ENCODE measurements at places on chromosomes 11 and 22.

DNA sequence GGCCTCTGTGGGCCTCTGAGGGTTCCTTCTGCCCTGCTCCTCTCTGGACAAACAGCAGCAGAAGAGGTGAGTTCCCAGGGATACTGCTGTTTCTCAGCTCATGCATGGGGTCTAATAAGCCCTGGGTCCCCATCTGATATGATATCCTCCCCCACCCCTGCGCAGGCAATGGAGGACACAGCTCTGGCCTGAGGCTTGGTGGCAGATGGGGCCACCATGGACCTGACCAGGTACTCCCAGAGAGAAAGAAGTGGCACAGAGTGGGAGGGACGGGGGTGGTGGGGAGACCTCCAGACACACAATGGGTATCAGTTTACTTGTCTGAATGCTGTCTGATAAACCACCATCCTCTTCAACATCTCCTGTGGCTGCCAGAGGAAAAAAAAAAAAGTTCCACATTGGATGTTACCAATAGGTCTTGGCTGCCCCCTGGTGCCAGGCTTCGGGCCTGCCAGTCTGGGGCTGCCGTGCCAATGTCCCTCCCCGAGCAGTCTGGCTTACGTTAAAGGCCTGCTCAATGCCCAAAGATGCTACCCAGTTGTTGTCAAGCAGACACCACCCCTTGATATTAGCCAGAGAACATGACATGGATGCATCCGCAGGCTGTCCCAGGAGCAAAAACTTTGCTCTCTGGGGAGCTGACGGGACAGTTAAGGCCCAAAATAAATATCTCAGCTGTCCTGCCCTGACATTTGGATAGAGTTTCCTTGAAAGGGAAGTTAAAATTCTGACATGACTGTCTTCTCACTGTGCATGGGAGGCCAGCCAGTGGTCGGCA is 27.9 kb upstream of the ABCC8 start:
- peak; percentile 67 for DNase-seq

- no peak for DNase-seq
Measured at GRCh38 chr22:45574069-45574703, 71.5 kb downstream of the FBLN1 start.

DNA sequence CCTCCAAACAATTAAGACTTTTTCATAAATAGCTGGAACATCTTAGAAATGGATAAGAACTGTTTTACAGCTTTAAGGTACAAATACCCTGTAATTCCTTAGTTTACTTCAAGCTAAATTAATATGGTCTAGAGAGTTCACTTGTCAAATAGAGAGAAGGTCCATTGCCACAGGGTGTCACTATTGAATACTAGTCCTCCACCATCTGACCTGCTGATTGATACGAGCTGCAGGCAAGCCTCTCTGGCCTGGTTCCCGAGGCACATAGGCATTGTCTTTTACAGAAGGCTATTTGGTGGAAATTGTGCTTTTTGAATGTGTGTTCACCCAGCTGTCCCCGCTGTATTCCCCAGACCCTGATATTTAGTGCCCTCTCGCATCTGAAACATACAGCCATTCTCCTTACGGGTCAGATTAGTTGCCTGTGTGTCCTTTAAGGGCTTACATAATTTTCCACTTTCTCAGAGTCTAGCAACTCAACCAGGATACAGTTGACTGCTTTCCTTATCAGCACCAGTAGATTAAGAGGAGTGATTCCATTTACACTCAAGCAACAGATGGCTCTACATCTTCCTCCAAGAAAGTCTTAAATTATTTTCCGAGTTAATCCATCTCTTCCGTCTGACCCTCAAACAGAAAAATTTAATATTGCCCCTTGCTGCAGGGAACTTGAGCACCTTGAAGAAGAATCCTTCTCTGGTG is 788.8 kb upstream of the FAT3 start:
- no peak for DNase-seq

DNA sequence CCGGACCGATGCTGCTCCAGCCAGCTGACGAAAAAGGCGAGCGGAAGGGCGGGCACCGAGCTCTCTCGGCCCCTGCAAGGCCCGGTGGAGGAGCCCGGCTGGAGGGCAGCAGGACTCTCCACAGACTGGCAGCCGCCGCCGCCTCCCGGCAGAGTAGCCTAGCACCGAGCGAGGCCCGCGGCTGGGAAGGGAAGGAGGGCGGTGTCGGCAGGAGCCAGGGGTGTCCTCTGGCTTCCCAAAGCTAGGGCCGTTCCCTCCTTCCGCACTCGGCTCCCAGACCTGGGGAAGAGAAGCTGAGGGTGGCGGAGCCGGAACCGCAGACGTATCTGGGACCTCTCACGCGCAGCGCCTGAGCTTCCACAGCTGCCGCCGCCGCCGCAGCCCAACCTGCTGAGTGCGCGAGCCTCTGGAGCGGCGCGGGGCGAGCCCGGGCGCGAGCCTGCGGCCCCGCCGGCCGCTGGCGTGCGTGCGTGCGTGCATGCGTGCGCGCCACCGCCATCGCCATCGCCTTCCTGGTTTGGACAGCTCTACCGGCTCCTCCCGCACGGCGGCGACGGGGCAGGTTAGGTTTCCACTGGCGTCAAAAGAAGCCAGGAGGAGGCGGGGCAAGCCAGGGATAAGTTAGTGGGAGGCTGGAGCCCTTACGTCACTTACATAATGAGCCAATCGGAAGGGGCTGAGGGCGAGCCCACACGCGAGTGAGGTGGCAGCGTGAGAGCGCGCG is at the start of gene RAB6A:
Gene RAB6A, minus strand, starts transcription at position 396 of the 724 bp plus-strand sequence. CDS start 439 bp downstream, outside the sequence.
- peak; percentile 100 for DNase-seq

DNA sequence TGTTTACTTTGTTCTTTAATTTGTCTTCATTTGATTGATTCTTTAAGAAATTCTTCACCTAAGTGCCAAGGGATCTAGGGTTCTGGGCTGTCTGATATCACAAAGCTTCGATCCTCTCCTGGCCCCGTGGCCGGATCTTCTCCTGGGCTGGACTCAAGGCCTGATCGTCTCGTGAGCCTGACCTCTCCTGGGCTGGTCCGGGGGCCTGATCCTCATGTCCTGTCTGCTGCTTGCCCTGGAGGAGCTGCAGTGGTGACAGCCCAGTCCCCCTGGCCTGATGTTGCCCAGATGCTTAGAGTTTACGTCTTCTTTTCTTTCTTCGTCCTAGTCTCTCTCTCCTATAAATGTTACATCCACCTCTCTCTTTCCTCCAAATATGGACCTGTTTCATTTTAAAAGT is 3.3 kb downstream of the NADSYN1 start:
- DNase-seq = no peak

DNA sequence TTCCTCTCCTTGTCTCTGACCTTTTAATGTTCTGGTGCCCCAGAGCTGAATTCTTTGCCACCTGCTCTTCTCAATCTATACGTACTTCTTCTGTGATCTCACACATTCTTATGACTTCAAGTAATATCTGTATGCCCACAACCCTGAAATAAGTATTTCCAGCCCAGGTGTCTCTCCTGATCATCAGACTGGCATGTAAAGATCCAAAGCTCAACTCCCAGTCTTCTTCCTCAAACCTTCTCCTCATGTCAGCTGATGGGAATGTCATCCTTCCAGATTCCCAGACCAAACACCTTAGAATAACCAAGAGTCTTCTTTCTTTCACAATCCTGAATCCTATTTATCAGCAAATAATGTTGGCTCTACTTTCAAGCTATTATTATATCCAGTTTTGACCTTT is 9.3 kb downstream of the MS4A3 start:
- DNase-seq = no peak

GRCh38 chr11:134049303-134049702 is 19.6 kb upstream of the JAM3 start:
- no peak for DNase-seq

GRCh38 chr22:30483169-30483568 is 11.4 kb upstream of the SEC14L3 start:
- DNase-seq = no peak

- no peak for DNase-seq
Measured at GRCh38 chr22:30825711-30826505, 131.2 kb downstream of the OSBP2 start.

- no peak for DNase-seq
Measured at GRCh38 chr11:130908770-130909625, 7.3 kb downstream of the SNX19 start.

- peak; percentile 67 for DNase-seq
Measured at GRCh38 chr11:64553554-64554201, 37.3 kb upstream of the SLC22A12 start.

GRCh38 chr22:50586416-50586815 is 3.8 kb upstream of the CHKB start:
- no peak for DNase-seq

DNA sequence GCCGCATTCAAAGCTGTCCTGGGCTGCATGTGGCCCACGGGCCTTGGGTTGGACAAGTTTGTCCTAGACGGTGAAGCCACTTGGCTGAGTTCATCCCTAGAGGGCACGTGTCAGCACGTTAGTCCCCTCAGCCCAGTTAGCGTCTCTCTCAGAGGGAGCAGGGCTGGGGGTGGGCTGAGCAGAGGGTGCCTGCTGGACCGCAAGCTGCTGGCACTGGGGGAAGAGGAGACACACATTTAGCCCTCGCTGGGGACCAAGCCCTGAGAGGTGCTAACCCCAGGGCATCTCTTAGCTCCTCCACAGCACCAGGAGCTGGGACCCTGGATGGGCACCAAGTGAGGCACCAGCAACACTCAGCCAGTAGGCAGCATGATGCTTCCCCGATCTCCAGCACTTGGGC is 107.0 kb downstream of the SHANK2 start:
- no peak for DNase-seq

Measured in T47D (cell line).